ENCODE measurements at places on chromosomes 2 and 18.
A peak's percentile ranks its signal among the peaks of the same experiment; 100 is the strongest.

DNA sequence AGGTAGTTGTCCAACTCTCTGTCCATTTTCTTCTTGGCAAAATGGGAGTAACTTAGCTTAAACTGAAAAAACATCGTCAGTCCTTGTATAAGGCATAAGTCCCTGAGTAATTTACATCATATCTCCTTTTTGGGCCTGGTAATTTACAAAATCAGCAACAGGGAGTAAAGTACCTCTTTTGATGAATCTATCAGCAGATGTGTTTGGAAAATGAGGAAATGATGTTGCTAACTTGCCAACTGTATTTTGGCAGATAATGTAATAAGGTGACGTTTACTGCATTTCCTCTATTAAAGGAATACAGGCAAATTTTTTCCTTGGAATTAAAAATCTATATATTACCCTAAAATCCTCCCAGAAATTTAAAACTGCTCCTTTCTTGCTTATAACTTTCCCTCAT, 29.2 kb downstream of the ANKRD44 start:
- peak; percentile 68 for DNase-seq

GRCh38 chr18:51235009-51235789, 37.7 kb upstream of the MEX3C start:
- DNase-seq = no peak

GRCh38 chr2:13545320-13545719, 828.6 kb downstream of the TRIB2 start:
- DNase-seq = no peak

DNA sequence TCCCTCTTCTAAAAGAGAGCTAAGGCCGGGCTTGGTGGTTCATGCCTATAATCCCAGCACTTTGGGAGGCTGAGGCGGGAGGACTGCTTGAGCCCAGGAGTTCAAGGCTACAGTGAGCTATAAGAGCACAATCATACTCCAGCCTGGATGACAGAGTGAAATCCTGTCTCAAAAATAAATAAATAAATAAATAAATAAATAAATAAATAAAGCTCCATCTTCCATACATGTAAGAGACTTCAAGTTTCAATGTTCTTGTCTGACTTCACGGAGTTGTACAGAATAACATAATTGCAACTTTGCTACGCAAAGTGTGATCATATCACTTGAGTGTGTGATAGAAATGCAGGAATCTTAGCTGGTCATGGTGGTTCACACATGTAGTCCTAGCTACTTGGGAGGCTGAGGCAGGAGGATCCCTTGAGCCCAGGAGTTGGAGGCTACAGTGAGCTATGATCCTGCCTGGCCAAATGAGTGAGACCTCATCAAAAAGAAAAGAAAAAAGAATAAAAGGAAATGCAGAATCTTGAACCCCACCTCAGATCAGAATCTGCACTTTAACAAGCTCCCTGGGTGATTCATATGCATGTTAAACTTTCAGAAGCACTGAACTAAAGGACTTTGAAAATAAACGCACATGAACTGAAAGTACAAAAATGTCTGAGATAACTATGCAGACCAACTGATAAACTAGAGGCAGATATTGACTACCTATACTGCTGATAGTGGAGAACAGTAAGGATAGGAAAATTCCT, 123.7 kb upstream of the SP3 start:
- DNase-seq = no peak

DNA sequence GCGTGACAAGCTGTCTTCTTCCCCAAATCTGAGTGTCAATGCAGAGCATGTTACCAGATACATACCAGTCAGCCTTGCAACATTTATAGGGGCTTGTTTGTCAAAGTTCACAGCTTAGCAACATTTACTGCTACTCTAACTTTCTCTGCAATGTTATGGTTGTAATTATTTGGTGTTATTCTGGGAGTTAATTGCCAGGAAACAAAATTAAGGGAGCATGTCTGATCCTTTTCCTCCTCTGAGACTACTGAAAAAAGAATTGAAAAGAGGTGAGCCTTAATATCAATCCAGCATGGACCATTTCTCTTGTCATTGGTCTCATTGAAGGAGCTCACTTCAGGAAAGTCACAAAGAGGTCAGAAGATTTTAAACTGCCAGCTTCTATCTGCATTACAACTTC, 465.6 kb upstream of the LINC00305 start:
- DNase-seq = no peak

GRCh38 chr2:3079959-3080948, 297.4 kb downstream of the EIPR1 start:
- DNase-seq = no peak

- DNase-seq = no peak
These were observed 15.3 kb upstream of the ACOXL start for GRCh38 chr2:110716959-110717645.

DNA sequence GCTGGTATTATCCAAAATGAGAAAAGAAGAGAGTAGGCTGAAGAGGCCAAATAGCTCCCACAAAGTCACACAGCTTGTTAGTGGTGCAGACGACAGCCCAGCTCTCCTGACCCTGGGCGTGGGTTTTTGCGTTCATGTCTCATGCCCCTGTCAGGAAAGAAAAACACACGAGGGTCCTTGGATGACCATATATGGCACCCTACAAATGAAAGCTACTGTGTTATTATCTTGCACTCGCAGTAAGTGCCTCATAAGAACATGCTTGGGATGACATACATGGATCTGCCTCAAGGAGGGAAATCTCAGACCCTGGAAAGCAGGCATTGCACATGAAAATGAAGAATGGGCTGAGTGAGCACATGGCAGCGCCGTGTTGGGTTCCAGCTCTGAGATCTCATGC, 89.7 kb downstream of the SEMA4F start:
- no peak for DNase-seq
